Suprapubic skin (tissue), 4 donors: ENCODE measurements at places on chromosomes 3 and 15. TPM values are rescaled to one million over a fixed set of nuclear protein-coding genes. Genes with fewer than 3 reads are reported as not detected.

DNA sequence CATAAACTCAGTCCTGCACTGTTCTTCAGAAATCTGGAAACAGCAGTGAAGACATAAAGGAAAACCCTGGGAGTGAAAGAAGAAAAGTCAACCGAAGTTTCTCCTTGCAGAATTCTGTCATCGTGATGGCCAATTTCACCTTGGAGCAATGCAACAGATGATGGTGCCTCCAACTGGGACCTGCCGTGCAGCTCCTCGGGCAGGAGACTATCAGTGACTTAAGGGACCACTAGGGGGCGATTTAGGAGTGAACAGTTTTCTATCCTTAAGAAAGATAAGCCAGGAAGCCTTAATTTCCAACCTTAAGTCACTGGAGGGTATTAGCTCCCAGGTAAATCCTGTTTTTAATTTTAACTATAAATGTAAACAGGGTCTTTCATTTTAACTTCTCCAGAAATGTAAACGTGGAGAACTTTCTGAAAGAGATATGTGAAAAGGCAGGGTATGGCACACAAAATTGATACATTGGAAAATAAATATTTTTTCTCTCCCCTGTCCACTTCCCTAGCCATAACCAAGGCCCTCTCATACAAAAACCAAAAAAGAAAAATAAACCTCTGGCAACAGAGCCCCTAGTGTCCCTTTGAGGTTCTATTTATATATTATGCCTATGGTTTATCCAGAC is 116.3 kb downstream of the PDZRN3 start:
- H3K27me3 ChIP-seq: no peaks in the 10 kb centered on the region
- H3K4me1 ChIP-seq: peaks cover 20% of the 10 kb centered on the region
- DNase-seq: no peak
- H3K27ac ChIP-seq: no peak overlapping the region
- H3K4me3 ChIP-seq: no peak overlapping the region

GRCh38 chr3:100532411-100532810 is 40.0 kb downstream of the TMEM45A start:
- DNase-seq: no peak
- H3K27me3 ChIP-seq: no peaks in the 10 kb centered on the region
- peaks cover 66% of the 10 kb centered on the region for H3K4me1 ChIP-seq
- H3K4me3 ChIP-seq: no peak overlapping the region
- peak overlapping the region; percentile 42 for H3K27ac ChIP-seq

- no peak for DNase-seq
- H3K27ac ChIP-seq: no peak overlapping the region
- H3K4me1 ChIP-seq: no peaks in the 10 kb centered on the region
- no peaks in the 10 kb centered on the region for H3K36me3 ChIP-seq
- no peak overlapping the region for H3K4me3 ChIP-seq
Measured at GRCh38 chr3:46733026-46733800, 15.5 kb upstream of the PRSS50 start.

DNA sequence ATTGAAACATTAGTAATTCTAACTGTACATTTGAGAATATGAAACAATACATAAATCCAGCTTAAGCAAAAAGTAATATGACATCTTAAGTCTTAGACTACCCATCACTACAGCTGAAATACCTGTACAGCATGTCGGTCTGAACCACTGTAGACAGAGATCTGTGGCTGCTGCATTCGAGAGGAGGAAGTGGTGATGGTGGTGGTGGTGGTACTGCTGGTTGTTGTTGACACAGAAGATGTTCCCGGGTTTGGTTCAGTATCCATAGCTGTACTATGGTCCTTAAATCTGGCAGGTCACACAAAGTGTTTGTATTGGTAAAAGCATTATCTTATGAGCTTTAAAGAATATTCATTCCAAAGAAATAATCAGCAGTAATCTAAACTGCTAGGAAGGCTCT is 2.9 kb downstream of the PHC3 start:
- no peaks in the 10 kb centered on the region for H3K27me3 ChIP-seq
- H3K36me3 ChIP-seq: peaks cover 38% of the 10 kb centered on the region
- H3K4me3 ChIP-seq: no peak overlapping the region
- no peak for DNase-seq
- peaks cover 17% of the 10 kb centered on the region for H3K4me1 ChIP-seq
- no peak overlapping the region for H3K27ac ChIP-seq

RTP4 gene
- total RNA-seq: 1.3 TPM

DNA sequence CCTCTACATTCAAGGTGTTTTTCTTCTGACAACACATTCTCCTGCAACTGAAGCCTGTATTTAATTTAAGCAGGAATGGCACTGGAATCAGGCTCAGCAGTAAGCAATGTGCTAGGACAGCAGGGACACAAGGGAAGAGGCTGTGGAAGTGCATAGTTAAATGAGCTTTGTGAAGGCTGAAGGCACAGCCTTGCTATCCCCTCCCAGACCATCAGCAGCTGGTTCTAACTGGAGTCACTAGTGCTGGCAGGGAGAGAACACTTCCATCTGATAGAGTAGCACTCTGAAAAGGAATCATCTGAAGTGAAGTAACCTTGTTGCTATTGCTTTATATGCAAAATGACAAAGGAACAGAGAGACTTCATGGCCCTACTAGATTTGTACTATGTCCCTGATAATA is 14.7 kb downstream of the UQCC5 start:
- H3K27ac ChIP-seq: no peak overlapping the region
- H3K27me3 ChIP-seq: no peaks in the 10 kb centered on the region
- H3K4me1 ChIP-seq: no peaks in the 10 kb centered on the region
- no peak overlapping the region for H3K4me3 ChIP-seq
- DNase-seq: no peak

GRCh38 chr3:46447228-46447985 is 17.3 kb downstream of the LTF start:
- H3K4me1 ChIP-seq: no peaks in the 10 kb centered on the region
- no peaks in the 10 kb centered on the region for H3K36me3 ChIP-seq
- no peak for DNase-seq
- no peak overlapping the region for H3K27ac ChIP-seq

MRAS gene
- 10.1 TPM for total RNA-seq

DNA sequence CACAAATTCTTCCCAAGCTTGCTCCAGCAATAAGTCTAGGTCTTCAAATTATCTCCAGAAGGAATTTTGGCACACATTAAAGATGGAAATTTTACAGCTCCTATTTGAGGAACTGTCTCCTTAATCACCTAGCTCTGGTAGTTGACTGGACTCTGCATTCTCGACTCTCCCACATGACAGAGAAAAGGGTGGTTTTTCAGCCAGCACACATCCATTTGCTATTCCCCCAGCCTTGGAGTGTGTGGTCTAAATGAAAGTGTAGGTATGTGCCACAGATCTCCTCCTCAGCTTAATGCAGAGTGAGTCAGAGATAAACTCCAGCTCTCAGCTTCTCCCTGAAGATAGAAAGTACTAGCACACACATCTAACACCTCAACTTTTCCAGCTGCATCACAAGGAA is 62.2 kb upstream of the ALCAM start:
- H3K4me3 ChIP-seq: no peak overlapping the region
- no peaks in the 10 kb centered on the region for H3K27me3 ChIP-seq
- DNase-seq: no peak
- no peaks in the 10 kb centered on the region for H3K4me1 ChIP-seq
- no peak overlapping the region for H3K27ac ChIP-seq
- no peaks in the 10 kb centered on the region for H3K36me3 ChIP-seq

GRCh38 chr15:85028416-85028815 is 46.8 kb downstream of the PDE8A start:
- no peak overlapping the region for H3K27ac ChIP-seq
- H3K36me3 ChIP-seq: no peaks in the 10 kb centered on the region
- H3K27me3 ChIP-seq: no peaks in the 10 kb centered on the region
- peaks cover 45% of the 10 kb centered on the region for H3K4me1 ChIP-seq

DNA sequence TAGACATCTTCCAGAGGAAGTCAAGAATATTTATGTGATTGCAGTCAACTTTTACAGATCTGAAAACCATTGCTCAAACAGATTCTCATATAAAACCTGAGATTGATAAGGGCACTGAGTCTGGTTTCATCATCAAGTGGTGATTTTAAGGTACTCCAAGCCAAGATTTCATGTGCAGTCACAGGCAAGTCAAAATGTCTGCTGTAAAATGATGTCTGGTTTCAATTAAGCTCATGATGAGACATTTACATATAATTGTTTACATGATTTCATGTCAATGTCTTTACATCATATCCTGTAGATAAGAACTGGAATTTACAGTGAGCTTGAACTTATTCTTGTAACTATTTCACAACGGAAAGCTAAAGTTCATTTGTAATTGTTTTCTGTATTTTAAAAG is 1215.5 kb downstream of the ROBO2 start:
- no peak overlapping the region for H3K4me3 ChIP-seq
- H3K36me3 ChIP-seq: no peaks in the 10 kb centered on the region
- no peaks in the 10 kb centered on the region for H3K4me1 ChIP-seq
- no peak for DNase-seq
- H3K27me3 ChIP-seq: no peaks in the 10 kb centered on the region
- no peak overlapping the region for H3K27ac ChIP-seq

DLEC1 gene
- total RNA-seq: 0.64 TPM

LMAN1L gene
- total RNA-seq: not detected

DNA sequence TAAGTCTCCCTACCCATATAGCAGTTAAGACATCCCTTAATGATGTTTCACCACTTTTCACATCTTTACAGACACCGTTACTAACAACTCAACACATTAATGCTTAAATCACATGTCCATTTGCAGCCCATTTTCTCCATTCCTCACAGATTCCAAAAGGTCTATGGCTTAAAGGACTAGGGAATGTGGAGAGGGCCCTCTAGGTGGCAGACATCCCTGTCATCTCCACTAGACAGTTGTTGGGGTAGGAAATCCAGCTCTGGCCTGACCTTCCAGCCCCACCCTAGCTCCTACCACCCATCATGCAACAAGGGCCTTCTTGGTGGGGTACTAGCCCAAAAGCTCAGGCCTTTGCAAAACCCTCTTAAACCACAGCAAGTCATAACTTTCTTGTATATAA is 25.2 kb downstream of the CPEB1 start:
- no peaks in the 10 kb centered on the region for H3K27me3 ChIP-seq
- H3K36me3 ChIP-seq: no peaks in the 10 kb centered on the region
- no peak for DNase-seq
- H3K4me1 ChIP-seq: no peaks in the 10 kb centered on the region

CACNA1D gene
- 1.9 TPM for total RNA-seq
